ENCODE measurements at places on chromosomes 16 and 17.

- DNase-seq, result no peak
Measured at GRCh38 chr17:521561-522325, 169.1 kb upstream of the RPH3AL start.

GRCh38 chr17:57604771-57605674 is 140.1 kb downstream of the CCDC182 start:
- DNase-seq, result no peak

- no peak for DNase-seq
Measured at GRCh38 chr17:31096106-31096436, 1.3 kb downstream of the NF1 start.

DNA sequence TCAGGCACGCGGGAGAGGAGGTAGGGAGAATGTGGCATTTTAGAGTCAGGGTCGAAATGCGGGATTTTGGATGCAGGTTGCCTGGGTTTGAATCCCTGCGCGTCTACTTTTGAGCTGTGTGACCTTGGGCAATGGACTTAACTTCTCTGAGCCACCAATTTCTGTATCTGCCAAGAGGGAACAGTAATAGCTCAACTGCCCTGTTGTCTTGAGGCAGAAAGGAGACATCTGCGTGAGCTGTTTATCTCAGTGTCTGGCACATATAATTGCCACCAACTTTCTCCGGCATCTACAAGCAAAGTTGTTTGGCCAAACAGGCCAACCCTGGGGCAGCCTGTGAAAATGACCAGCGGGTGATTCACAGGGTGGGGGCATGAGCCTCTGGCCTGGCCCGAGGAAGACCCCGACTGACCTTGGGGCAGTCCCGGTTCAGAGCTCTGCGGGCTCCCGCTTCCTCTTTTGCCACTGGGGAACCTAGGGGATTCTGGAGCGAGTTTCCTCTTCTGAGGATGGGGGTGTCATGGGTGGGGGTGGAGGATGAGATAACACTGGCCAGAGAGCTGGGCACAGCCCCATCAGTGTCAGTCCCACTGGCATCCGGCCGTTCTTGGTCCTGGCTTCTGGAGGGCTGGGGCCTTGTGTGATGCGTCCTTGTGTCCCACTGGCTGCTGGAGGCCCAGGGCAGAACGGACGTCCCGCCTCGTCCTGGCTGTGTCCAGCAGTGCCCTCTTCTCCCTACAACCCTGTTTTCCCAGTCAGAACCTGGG is 1.3 kb downstream of the SNN start:
- DNase-seq, result no peak

- peak; percentile 16 for DNase-seq
Measured at GRCh38 chr16:48687421-48688038, 77.5 kb upstream of the N4BP1 start.

GRCh38 chr17:77946900-77947645 is 11.4 kb upstream of the TNRC6C start:
- DNase-seq, result no peak

DNA sequence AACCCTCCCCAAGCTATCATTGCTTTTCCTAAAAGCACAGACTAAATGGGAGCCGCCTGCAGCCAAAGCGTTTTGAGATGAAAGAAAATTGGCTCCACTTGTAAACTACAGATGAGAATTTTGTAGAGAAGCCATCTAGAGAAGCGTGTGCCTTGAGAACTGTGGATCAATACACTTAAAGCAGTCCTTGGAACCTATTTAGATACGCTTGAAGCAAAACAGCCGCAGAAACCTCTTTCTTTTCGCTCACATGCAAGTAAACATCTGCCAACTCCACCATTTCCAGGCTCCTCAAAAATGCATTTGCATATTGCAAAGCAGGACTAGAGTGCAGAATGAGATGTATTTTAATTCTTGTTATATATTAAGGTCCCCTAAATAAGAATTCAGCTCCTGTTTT is 13.1 kb downstream of the KIAA0513 start:
- no peak for DNase-seq

- DNase-seq, result no peak
Measured at GRCh38 chr16:56855946-56856345, 9.1 kb upstream of the SLC12A3 start.

DNA sequence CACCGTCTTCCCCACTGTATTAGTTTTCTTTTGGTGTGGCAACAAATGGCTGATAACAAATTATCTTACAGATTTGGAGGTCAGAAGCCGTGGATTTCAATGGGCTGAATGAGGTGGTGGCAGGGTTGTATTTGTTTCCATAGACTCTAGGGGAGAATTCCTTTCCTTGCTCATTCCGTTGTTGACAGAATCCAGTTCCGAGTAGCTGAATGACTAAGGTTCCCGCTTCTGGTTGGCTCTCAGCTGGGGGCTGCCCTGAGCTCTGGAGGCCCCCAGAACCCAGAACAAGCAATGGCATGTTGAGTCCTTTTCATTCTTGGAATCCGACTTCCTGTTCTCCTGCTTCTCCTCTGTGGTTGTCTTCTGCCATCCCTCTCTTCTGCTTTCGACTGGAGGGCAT is 280.4 kb downstream of the SNX29 start:
- no peak for DNase-seq

- DNase-seq, result no peak
Measured at GRCh38 chr17:79201119-79201518, 126.5 kb downstream of the ENGASE start.

- no peak for DNase-seq
Measured at GRCh38 chr17:83062011-83062817, 17.2 kb upstream of the METRNL start.

DNA sequence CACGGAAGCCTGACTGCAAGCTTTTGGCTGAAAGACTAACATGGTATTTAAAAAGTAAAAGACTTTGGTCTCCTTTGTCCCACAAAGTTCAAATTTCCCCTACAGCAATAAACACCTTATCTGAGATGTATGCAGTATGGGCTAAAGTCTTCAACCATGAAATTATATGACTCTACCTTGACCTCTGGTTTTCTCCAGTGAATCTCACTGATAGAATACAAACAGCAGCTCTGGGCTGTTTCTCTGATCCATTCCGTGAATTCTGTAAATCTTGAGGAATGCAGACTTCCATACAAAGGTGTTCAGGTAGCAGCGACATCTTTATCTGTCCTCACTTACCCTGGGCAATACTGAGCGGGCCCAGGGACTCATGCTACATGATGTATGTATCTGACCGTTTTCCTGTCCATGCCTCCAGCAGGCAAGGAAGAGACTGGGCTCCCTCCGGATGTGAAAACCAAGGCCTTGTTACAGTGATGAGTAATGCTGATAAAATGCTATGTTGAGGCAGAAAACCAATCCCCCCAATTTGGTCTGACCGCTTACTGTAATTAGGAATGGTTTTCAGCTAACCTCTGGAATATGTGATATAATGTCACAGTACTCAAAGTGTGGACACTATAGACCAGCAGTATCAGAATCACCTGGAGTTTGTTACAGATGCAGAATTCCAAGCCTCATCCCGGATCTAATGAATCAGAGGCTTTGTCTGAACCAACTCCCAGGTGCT is 589.8 kb downstream of the HS3ST4 start:
- no peak for DNase-seq

- DNase-seq, result peak; percentile 34
Measured at GRCh38 chr16:77585379-77586251, 136.7 kb upstream of the NUDT7 start.

DNA sequence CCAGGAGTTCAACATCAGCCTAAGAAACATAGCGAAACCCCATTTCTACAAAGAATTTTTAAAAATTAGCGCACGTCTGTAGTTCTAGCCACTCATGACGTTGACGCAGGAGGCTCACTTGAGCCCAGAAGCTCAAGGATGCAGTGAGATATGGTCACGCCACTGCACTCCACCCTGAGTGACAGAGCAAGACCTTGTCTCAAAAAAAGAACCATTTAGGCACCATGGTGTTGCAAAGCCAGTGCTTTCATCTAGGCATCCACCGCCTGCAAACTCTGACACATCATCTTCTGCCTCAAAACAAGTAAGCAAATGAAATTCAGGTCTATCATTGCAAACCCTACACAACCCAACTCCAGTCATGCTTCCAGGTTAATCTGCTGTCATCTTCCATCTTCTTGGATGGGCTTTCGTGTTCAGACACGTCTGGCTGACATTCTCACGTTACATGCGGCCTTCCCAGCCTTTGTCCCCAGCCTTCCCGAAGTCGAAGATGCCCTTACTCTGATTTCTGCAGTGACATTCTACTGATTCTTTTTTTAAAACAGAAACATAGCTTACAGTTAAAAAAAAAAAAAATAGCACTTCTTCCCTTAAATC is 8.9 kb downstream of the ANKRD11 start:
- DNase-seq, result no peak

GRCh38 chr16:82936941-82937551 is 310.3 kb downstream of the CDH13 start:
- no peak for DNase-seq

DNA sequence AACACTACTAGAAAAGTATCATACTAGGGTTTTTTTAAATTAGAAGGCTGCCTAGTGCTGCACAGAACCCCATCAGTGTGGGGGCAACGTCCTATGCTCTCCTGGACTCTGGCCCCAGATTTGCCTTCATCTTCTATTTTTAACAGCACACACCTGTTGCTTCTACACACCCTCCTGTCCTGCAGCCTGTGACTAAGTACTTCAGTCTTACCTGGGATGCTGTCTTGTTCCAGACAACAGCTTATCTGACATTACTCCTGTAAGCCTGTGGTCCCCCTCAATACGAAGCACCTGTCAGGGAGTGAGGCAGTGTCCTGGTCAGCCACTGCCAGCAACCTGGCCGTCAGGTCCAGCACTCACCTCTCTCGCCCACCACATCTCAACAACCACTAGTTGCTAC is 247.6 kb upstream of the PSMD7 start:
- DNase-seq, result no peak

- DNase-seq, result no peak
Measured at GRCh38 chr16:87860553-87861299, 8.6 kb downstream of the SLC7A5 start.

- DNase-seq, result no peak
Measured at GRCh38 chr17:63479495-63480184, 2.8 kb downstream of the ACE start.

DNA sequence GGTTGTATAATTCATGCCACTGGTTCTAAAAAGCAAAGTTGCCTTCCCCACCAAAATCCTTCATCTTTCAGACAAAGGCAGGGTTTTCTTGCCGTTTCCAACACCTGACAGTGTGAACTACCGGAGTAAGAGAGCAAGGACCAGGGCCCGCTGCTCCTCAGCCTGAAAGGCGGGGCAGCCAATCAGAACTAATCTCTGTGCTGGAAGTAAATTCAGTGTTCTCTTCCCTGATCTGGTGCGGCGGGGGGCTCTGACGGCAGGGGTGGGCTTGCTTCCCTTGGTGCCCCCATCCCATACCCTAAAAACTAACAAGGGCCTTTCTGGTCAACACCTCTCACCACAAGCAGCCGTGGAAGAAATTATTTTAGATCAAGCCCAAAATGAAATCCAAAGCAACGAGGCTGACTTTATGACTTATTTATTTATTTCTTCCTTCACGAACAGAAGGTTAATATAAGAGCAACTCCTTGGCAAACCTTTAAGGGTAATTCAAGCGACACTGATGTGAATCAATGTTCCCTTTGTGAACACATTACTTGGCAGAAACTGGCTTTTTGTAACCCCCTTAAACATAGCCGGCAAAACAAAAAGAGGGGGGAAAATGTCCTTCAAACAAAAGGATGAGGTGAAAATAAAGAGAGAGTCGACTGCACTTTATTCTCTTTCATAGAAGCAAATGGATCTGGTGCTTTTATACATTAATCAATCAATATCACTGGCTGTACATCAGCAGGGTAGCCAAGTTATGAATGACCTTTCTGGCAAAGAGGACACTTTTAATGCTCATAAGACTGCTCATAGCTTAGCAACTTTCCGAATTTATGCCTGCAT is 189.9 kb downstream of the ZFHX3 start:
- DNase-seq, result no peak

DNA sequence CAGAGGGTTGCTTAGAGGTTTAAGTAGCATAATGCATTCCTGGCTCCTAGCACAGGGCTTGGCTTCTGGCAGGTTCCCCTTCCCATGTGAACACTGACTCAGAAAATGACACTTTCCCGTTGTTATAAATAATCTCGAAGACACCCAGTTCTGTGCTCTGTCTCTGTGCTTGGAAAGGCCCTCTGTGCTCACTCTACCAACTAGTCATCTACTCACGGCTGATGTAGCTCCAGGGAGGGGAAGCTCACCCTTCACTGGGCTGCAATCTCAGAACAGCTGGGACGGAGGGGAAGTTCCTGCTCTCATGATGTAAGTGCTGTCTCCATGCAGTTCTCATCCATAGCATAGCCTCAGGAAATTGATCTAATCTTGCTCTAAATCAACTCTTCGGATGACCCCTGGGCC is 230.5 kb upstream of the ASIC2 start:
- DNase-seq, result no peak

- no peak for DNase-seq
Measured at GRCh38 chr16:321532-321931, 31.0 kb downstream of the AXIN1 start.

DNA sequence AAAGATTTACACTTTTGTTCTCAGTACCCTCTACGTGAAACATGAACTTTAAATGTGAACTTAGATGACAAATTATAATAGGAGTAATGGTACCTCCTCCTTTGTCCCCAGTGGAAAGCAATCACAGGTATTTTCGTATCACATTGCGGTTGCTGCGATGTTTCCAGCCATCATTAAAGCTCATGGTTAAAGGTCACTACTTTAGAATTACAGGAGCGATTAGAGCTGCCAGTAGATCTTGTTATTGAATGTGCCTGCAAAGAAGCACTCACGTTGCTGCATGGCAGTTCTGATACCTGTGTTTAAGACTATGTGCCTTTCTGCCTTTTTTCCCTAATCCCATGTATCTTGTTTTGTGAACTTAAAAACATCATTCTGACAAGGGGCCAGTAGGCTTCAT is 301.0 kb downstream of the CPPED1 start:
- no peak for DNase-seq

DNA sequence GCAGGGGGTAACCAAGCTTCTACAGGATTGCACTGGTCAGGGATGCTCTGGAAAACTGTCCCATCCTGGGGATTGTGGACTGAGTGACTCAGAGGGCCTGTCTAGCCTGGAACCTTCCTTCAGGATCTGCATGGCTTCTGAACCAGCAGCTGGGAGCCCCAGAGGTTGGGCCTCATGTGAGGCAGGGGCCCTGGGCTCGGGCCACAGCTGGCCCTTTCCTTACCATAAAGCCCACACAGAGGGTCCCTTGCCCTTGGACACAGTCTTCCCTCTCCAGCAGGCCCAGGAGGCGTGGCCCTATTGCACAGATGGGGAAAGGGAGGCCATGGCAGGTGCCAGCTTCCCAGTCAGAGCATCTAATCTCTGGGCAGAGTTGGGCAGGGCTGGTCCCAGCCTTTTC is 30.5 kb downstream of the ADCY7 start:
- no peak for DNase-seq

DNA sequence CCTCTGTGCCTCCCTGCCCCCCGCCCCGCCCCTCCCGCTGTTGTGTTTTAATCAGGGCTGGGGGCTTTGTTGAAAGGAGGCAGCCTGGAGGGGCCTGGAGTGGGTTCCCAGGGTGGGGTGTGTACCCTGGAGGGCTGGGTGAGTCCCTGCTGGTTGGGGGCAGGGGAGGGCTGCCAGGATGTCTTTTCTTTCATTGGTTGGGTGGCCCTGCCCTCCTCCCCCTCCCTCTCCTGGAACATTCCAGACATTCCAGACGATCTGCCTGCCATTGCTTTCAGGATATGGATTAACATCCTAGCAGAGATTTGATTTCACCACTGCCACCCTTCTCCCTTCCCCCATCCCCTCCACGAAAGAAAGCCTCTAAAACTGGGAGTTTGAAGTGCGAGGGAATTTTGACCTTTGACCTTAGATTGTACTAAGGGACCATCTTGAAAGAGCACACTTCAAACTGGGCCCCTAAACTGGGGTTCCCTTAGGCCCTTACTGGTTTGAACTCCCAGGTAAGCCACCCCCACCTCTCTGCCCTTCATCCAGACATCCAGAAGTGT is 25.3 kb downstream of the IGF2BP1 start:
- DNase-seq, result no peak

- DNase-seq, result peak; percentile 5
Measured at GRCh38 chr17:42180922-42181850, at the start of gene KCNH4. KCNH4 (minus strand) TSS chr17:42181142; CDS start chr17:42180945, 197 bp downstream.
